Stimulated activated CD4-positive, alpha-beta T cell treated with anti-CD3 and anti-CD28 coated beads, Interleukin-2, amount 100 ng/mL, for 24 hours (primary cell): ENCODE measurements at places on chromosomes 1 and 21.

GRCh38 chr1:145927916-145928643, 796 bp upstream of the RBM8A start:
- DNase-seq: no peak

GRCh38 chr1:93629101-93630059, 52.3 kb downstream of the BCAR3 start:
- DNase-seq: peak; percentile 41

- no peak for DNase-seq
These were observed 63.0 kb downstream of the VCAM1 start for GRCh38 chr1:100782473-100783039.

- no peak for DNase-seq
These were observed 223.4 kb downstream of the PLPP3 start for GRCh38 chr1:56355918-56356317.

GRCh38 chr1:162922201-162922600, 61.2 kb upstream of the CCDC190 start:
- no peak for DNase-seq
